ENCODE measurements at places on chromosomes 1 and 21.

- peak; percentile 5 for DNase-seq
These were observed 125.2 kb downstream of the ZNF648 start for GRCh38 chr1:181936269-181936668.

DNA sequence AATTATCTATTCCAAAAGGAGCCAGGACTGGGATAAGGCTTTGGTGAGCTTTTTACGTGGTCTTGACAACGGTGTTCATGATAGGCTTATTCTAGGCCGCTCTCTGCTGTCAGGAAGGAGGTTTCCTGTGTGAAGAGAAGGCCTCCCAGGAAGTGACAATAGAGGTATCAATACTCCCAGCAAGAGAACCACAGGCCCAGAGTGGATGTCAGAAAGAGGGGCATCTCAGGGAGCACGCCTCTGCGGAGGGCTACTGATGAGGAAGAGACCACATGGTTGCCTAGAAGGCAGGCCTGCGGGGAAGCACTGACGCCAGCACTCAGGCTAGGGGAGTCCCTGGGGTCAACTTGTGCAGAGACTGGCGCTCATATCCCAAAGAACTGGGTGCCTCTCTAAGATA, 60.4 kb downstream of the ITPKB start:
- no peak for DNase-seq

- DNase-seq: no peak
These were observed 6.9 kb downstream of the DMAP1 start for GRCh38 chr1:44220001-44220751.

GRCh38 chr1:2275796-2276536, 47.8 kb downstream of the SKI start:
- DNase-seq: no peak

DNA sequence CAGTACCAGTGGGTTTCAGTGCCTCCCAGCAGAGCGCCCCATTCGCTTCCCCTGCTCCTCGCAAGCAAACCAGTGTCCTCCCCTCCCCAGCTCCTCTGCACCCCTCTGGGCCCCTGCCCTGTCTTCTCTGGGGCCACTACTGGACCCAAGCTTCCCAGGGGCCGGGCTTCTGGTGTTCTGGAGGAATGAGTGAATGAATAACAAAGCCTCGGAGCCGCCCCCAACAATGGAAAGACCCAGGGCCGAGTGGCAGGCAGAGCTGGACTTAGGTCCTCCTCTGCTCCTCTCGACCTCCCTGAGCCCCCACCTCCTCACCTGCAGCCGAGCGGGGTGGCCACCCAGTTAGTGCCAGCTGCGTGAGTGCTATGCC, 37.6 kb downstream of the MATN1 start:
- no peak for DNase-seq

DNA sequence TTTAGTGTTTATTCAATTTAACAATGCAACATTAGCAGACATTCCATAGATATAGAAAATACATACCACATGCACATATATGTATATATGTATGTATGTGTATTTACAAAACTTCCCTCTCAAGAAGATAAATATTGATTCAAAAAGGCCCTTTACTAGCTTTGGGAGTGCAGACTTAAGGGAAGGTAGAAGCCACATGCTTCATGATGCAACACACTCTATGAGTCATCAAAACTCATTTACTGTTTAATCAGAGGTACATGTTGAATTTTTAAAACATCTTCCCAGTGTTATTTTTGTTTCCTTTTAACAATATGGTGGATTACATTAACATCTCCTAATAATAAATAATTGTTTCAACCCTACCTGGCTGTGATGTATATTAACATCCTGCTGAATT, 61.4 kb upstream of the KIRREL1 start:
- peak; percentile 14 for DNase-seq

DNA sequence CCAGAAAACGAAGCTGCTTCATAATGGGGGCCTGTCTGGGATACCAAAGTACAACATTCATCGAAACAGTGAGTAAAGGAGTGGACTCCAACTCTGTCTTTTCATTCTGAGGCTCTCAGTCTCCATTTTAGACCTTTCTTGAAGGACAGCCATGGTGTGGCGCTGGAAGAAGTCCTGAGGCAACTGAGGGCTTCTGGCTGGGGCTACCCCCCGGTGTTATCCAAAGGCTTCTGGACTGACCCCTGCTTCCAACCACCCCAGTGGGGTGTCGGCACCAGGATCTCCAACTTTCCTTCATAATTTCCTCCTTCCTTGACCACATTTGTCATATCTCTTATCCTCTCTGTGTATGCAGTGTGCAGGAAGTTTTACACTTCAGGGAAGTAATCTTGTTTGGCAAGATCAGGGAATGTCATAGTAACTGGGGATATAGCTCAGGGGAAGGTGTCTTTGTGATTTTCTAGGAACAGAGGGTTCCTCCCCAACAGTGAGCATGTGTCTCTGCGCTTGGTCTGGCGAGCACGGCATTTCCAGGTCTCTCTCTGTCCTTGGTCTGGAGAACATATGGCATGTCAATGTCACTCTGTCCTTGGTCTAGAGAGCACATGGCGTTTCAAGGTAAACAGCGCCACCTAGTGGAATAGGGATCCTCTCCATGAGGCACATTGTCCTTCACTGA, 19.4 kb upstream of the BSDC1 start:
- peak; percentile 81 for DNase-seq

- DNase-seq: no peak
These were observed 9.4 kb upstream of the NHLH1 start for GRCh38 chr1:160357286-160358002.

- no peak for DNase-seq
These were observed 371.7 kb downstream of the PTPRC start for GRCh38 chr1:199010492-199010891.

- DNase-seq: no peak
These were observed 72.1 kb downstream of the VPS26C start for GRCh38 chr21:37195059-37195458.

GRCh38 chr1:13901597-13901996, 201.6 kb downstream of the PRDM2 start:
- DNase-seq: no peak

DNA sequence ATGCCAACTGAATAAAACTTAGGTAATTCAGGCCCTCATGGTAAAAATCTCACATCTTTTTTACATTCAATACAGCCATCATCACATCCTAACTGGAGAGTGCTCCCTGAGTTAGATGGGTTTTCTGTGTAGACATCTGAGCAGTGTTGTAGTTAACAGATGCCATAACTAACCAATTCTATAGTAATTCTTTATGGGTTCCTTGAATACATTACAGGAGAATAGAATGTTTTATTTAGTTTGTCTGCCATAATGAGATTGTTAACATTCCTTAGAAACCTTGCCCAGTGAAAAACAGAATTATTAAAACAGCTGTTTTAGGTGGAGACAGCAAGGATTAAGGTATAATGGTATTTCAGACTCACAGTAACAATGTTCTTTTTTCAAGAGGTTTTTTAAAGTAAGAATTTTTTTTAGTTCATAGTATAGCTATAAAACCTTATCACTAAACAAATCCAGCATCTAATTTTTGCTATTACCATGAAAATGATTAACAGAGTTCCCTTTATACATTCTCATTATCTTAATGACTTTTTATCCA, 95.3 kb downstream of the ATP5PO start:
- no peak for DNase-seq

DNA sequence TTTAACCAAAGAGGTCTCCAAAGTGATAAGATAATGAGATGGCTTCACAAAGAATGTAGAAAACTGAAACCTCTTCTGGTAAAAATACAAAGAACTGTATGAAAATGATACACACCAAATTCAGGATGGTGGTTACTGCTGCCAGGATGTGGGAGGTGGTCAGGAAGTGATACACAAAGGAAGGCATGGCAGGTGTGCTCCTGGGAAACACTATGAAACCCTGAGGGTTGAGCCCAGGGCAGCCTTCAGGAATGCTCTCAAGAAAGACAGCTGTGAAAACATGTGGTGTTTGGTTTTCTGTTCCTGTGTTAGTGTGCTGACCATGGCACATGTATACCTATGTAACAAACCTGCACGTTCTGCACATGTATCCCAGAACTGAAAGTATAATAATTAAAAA, 109.3 kb downstream of the NTNG1 start:
- no peak for DNase-seq

DNA sequence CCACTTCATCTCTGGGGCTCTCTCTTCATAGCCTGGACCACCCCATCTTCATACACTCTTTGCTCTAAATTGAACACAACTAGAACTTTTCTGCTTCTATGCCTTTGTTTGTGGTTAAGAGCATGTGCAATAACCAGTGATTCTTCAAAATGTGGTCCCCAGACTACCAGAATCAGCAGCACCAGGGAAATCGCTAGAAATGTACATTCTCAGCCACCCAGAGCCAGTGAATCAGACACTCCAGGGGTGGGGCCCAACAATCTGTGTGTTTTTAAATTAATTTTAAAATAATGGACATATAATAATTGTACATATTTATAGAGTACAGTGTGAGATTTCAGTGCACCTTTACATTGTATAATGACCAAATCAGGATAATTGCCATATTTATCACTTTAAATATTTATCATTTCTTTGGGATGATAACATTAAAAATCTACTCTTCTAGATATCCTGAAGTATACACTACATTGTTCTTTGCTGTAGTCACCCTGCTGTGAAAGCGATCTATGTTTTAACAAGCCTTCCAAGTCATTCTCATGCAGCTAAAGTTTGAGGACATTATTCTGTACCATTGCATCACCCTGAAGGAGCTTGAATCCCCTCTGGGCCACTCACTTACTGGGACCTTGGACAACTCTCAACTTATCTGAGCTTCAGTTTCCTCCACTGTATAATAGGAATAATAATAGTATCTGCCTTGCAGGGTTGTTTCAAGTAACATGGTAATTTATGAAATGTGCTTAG, 10.8 kb downstream of the GRHL3 start:
- no peak for DNase-seq

DNA sequence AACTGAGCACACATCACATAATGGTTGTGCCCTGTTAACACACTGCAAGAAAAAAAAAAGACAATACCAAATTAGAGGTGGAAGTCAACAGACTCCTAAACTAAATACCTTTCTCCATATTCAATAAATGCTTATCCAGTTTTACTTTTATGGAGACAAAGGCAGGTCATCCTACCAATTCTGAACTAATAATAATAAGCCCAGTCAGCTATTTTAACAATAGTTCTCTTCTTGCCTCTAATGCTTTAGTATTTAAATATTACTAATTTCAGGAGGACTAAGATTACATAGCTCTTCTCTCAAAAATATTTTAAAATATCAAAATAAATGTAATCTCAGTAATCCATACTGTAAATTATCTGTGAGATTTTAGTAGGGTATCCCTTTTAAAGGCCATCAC, 10.5 kb downstream of the COPA start:
- DNase-seq: no peak

GRCh38 chr1:24338447-24338846, 19.3 kb downstream of the GRHL3 start:
- DNase-seq: no peak

- DNase-seq: no peak
These were observed 691.1 kb downstream of the MATN1 start for GRCh38 chr1:30032302-30032701.

DNA sequence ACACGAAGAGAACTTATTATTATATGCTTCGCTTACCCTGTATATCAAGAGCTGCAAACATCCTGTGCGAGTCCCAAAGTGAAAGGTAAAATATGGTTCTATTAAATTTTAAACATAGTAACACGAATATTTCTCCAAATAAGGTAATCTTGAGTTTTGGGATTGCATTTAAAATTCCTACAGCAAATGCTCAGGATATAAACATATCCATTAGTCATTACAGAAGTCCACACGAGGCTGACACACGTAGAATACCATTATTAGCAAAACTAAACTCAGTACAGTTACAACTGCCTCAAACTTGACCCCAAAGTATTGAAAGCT, 282 bp upstream of the LYPLAL1 start:
- no peak for DNase-seq

DNA sequence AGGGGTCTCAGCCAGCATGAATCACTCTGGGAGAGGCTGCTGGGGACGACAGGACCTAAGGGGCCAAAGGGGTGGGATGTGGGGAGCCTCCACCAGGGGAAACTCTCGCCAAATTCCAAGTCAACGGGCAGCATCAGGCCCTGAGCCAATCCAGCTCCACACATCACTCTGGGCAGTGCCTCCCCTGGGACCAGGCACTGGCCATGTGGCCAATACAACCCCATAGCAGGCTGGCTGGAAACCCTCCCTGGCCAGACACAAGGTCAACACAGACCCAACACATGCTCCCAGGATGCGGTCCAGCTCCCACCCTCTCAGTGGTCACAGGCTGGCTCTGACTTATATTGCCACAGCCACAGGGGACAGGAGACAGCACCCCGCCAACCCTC, 60.0 kb downstream of the MEGF6 start:
- DNase-seq: no peak

DNA sequence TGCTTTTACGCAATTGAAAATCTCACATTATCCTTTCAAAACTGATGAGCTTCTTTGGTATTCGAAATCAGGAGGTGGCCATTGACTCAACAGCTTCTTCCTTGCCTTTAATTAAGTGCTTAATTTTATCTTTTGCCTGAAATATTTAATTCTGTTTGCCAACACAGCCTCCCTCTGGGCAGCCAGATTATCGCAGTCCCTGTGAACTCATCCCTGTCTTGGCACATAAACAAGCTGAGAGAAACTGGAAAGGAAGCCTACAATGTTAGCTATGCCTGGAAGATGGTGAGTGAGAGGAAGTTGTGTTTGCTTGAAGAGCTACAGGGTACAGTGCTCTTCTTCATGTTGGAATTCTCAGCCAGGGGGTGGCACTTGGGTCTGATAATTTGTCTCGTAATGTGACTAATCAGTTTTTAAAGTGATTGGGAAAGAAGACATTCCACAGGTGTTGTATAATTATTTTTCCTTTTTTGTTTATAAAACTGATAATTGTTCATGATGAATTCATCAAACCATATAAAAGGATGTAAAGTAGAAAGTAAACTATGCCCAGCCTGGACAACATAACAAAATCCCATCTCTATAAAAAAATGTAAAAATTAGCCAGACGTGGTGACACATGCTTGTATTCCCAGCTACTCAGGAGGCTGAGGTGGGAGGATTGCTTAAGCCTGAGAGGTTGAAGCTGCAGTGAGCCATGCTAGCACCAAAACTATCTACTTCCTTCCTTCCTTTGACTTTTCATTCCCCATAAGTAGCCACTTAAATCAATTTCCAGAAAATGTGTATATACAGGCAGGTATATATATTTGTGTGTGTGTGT, 90.1 kb upstream of the RAVER2 start:
- DNase-seq: no peak

DNA sequence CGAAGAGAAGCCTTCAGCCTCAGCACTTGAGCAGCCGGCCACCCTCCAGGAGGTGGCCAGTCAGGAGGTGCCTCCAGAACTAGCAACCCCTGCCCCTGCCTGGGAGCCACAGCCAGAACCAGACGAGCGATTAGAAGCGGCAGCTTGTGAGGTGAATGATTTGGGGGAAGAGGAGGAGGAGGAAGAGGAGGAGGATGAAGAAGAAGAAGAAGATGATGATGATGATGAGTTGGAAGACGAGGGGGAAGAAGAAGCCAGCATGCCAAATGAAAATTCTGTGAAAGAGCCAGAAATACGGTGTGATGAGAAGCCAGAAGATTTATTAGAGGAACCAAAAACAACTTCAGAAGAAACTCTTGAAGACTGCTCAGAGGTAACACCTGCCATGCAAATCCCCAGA, 78.4 kb downstream of the PRDM2 start:
- DNase-seq: no peak
